ENCODE measurements at places on chromosomes 5 and 9. TPM values are rescaled to one million over a fixed set of nuclear protein-coding genes. Genes with fewer than 3 reads are reported as not detected.

The TEK gene
- 0.15 TPM for total RNA-seq

The PCDHGC4 gene
- total RNA-seq: 0.05 TPM

The EGFL7 gene
- 82.0 TPM for total RNA-seq

The OLFML2A gene
- total RNA-seq: 6.3 TPM

The ANKRD34B gene
- total RNA-seq: not detected

The NOP16 gene
- 67.1 TPM for total RNA-seq

The STK32A gene
- total RNA-seq: 1.2 TPM

The PCDHGA7 gene
- not detected for total RNA-seq

The CCNO gene
- total RNA-seq: 12.1 TPM

The LHX2 gene
- total RNA-seq: 10.2 TPM

GRCh38 chr5:150291388-150292385 lies 2.1 kb upstream of the CAMK2A start:
- no peak overlapping the region for H3K27ac ChIP-seq
- no peak overlapping the region for H3K4me3 ChIP-seq
- peaks cover 8% of the 10 kb centered on the region for H3K4me1 ChIP-seq

DNA sequence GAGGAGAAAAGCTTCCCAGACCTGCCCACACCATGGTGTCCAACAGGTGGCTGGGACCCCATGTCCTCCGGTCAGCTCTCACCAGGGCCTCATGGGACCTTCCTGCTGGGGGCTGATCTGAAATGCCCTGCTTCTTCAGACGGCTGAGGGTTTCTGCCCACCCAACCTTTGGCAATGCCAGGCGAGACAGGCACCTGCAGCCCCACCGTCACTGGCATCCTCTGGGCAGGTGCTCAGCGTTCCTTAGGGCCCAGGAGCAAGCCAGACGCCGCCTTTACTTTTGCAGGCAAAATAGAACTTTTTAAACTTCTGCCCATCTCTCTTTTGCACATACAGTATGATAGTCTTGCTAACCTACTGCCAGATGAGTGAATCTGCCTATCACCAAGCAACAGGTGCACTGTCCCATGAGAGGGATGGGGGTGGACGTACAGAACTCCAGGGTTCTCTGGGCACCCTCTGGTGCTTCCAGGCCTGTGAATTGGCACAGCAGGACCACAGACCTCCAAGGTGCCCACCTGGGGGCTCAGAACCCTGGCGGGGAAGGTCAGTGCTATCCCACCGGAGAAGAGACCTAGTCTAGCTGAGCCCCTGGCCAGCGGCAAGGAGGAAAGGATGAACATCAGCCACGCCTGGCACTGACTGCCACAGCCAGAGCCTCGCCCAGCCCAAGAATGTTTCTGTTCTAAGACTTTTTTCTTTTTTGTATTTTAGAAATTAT lies 7.5 kb downstream of the OBP2B start:
- DNase-seq: no peak
- no peak overlapping the region for H3K4me3 ChIP-seq
- H3K36me3 ChIP-seq: no peaks in the 10 kb centered on the region
- no peaks in the 10 kb centered on the region for H3K4me1 ChIP-seq
- H3K27ac ChIP-seq: no peak overlapping the region

DNA sequence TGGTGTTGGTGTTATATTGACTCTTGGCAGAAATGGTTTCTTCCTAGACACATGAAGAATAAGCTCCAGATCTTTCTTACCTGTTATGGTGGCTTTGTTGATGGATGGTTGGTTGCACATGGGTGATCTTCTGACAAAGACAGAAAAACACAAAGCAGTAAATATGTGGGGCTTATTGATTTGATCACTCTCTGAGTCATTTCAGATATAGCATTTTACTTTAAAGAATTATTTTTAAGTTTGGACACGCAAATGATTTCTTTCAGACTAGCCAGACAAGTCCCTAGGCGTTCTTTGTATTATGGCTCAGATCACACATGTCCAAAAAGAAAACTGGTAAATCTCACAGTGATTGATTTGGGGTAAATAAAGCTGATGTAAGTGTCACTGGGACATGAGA lies 597.6 kb downstream of the RAB3C start:
- no peak overlapping the region for H3K27ac ChIP-seq
- no peaks in the 10 kb centered on the region for H3K4me1 ChIP-seq
- H3K27me3 ChIP-seq: peaks cover 25% of the 10 kb centered on the region
- H3K4me3 ChIP-seq: no peak overlapping the region
- H3K36me3 ChIP-seq: no peaks in the 10 kb centered on the region

- H3K27ac ChIP-seq: no peak overlapping the region
- H3K36me3 ChIP-seq: no peaks in the 10 kb centered on the region
- H3K4me1 ChIP-seq: no peaks in the 10 kb centered on the region
- H3K27me3 ChIP-seq: no peaks in the 10 kb centered on the region
Observed at GRCh38 chr5:84869675-84870074, 485.0 kb upstream of the EDIL3 start.

DNA sequence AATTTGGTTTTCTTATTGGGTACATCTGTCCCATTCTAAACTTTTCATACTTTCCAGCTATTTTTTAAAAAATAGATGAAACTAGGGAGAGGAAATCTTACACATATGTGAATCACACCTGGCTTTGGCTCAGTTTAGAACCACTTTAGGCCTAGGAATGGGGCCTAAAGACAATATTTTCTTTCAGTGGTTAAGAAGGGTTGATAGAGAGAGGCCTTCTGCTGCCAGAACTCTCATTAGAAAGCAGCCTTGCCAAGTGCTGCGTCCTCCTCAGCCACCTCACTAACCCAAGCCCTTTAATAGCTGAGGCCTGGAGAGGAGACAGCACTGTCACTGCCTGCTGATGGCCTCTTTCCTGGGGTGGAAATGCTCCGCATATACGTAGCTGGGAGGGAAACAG lies 167.5 kb downstream of the SAXO1 start:
- no peak overlapping the region for H3K4me3 ChIP-seq
- no peaks in the 10 kb centered on the region for H3K36me3 ChIP-seq
- no peak overlapping the region for H3K27ac ChIP-seq

GRCh38 chr5:66894480-66895240 lies 298.5 kb downstream of the MAST4 start:
- no peaks in the 10 kb centered on the region for H3K36me3 ChIP-seq
- no peaks in the 10 kb centered on the region for H3K4me1 ChIP-seq
- DNase-seq: no peak
- H3K27me3 ChIP-seq: peaks cover 47% of the 10 kb centered on the region
- no peak overlapping the region for H3K27ac ChIP-seq
- no peak overlapping the region for H3K4me3 ChIP-seq

DNA sequence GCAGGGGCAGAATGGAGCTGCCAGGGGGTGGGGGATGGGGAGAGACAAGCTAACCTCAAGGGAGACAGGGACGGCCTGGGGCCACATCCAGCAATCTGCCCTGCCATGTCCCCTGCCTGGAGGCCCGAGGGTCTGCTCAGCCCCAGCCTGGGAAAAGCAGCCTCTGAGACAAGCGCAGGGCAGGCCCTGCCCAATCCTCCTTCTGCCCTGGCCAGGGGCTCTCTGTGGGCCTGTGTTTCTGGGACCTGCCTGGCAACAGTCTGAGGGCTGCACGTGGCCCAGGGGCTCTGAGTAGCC lies 13.9 kb upstream of the QSOX2 start:
- no peaks in the 10 kb centered on the region for H3K36me3 ChIP-seq
- H3K4me1 ChIP-seq: peaks cover 21% of the 10 kb centered on the region
- H3K4me3 ChIP-seq: no peak overlapping the region
- H3K27ac ChIP-seq: no peak overlapping the region
- DNase-seq: no peak
- no peaks in the 10 kb centered on the region for H3K27me3 ChIP-seq

GRCh38 chr5:159049844-159050315 lies 49.8 kb downstream of the EBF1 start:
- DNase-seq: no peak
- H3K27ac ChIP-seq: no peak overlapping the region
- H3K27me3 ChIP-seq: peaks cover 78% of the 10 kb centered on the region
- no peak overlapping the region for H3K4me3 ChIP-seq
- H3K36me3 ChIP-seq: no peaks in the 10 kb centered on the region

DNA sequence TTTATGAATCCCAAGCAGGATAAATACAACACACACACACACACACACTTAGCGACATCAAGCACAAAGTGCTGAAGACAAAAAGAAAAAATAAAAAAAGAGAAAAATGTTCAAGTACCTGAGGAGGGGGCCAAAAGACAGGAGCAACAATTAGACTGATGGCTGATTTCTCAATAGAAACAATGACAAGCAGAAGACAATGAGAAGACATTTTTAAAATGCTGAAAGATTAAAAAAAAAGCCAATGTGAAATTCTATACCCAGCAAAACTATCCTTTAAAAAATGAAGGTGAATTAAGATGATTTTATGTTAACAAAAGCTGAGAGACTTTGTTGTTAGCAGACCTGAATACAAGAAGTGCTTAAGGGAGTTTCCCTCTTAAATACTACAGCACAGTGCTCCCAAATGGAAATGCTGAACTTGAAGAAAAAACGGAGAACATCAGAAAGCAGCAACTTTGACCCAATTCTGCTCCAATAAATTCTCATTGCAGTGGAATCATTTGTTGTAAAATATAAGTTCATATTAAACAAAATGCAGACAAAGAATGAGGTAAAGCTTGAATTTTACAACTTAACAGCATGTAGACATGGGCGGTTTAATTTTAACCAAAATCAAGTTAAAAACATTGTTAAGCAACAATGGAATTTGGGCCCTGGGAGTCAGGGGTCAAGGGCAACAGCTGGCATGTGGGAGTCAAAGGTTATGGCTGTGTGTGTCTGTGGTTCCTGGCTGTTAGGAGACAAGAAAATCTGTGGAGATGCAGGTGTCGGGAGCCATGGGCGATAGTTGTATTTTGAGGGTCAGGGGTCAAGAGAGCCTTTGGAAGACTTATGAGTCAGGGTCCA lies 776 bp upstream of the RANBP17 start:
- no peak for DNase-seq
- no peaks in the 10 kb centered on the region for H3K27me3 ChIP-seq
- peak overlapping the region; percentile 16 for H3K27ac ChIP-seq
- peak overlapping the region; percentile 3 for H3K4me3 ChIP-seq
- H3K4me1 ChIP-seq: 0 out of 2 replicates have a peak, but pooled peaks cover 3% of the 10 kb centered on the region
- H3K36me3 ChIP-seq: no peaks in the 10 kb centered on the region

GRCh38 chr5:127355337-127355736 lies 64.7 kb downstream of the MEGF10 start:
- H3K27ac ChIP-seq: no peak overlapping the region
- no peaks in the 10 kb centered on the region for H3K36me3 ChIP-seq
- H3K27me3 ChIP-seq: no peaks in the 10 kb centered on the region
- DNase-seq: no peak
- H3K4me1 ChIP-seq: no peaks in the 10 kb centered on the region

GRCh38 chr9:73009649-73010288 lies 56.9 kb upstream of the ALDH1A1 start:
- H3K27ac ChIP-seq: no peak overlapping the region
- no peak for DNase-seq
- no peaks in the 10 kb centered on the region for H3K4me1 ChIP-seq
- no peaks in the 10 kb centered on the region for H3K27me3 ChIP-seq

DNA sequence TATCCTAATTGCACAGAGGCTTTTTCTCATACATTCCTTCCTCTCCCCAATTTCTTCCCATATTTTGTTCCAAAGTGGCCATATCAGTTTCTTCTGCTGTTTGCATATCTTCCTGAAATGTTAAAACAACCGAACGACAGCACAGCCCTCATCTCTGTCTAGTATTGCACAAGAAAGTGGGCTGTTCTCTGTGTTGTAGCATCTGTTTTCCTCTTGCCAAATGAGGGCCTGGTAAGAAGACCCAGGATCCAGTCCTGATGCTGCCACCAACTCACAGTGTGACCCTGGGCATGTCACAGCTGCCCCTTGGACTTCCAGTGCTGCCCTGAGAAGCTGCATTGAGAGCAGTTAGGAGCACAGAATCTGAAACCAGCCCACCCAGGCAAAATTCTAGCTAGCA lies 4.1 kb downstream of the SLC31A2 start:
- no peak for DNase-seq
- H3K4me3 ChIP-seq: no peak overlapping the region
- H3K27ac ChIP-seq: no peak overlapping the region
- no peaks in the 10 kb centered on the region for H3K27me3 ChIP-seq

DNA sequence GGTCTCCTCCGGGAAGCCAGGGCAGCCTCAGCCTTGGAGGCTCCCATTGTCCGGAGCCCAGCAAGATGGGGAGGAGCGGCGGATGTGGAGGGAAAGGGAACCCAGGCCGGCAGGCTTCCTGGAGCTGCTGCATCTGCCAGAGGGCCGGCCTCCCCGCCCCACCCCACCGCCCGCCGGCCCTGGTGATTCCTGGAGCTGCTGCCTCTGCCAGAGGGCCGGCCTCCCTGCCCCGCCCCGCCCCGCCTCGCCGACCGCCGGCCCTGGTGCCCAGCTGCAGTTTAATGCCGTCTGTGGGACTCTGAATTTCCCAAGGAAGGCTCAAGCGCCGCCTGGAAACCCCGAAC lies 31.6 kb downstream of the EXD3 start:
- no peaks in the 10 kb centered on the region for H3K36me3 ChIP-seq
- H3K4me3 ChIP-seq: no peak overlapping the region
- no peak for DNase-seq
- no peaks in the 10 kb centered on the region for H3K27me3 ChIP-seq
- no peaks in the 10 kb centered on the region for H3K4me1 ChIP-seq

GRCh38 chr9:19492775-19493173 lies 84.0 kb downstream of the ACER2 start:
- peaks cover 23% of the 10 kb centered on the region for H3K27me3 ChIP-seq
- no peak overlapping the region for H3K27ac ChIP-seq
- no peak for DNase-seq
- no peak overlapping the region for H3K4me3 ChIP-seq
- no peaks in the 10 kb centered on the region for H3K36me3 ChIP-seq

- H3K4me3 ChIP-seq: no peak overlapping the region
- H3K27me3 ChIP-seq: no peaks in the 10 kb centered on the region
- DNase-seq: no peak
- H3K4me1 ChIP-seq: peaks cover 6% of the 10 kb centered on the region
Observed at GRCh38 chr9:806285-807156, 35.0 kb upstream of the DMRT1 start.

GRCh38 chr5:39670391-39670790 lies 245.6 kb upstream of the DAB2 start:
- no peak for DNase-seq
- H3K4me3 ChIP-seq: no peak overlapping the region
- no peaks in the 10 kb centered on the region for H3K4me1 ChIP-seq
- no peak overlapping the region for H3K27ac ChIP-seq
- H3K27me3 ChIP-seq: no peaks in the 10 kb centered on the region

DNA sequence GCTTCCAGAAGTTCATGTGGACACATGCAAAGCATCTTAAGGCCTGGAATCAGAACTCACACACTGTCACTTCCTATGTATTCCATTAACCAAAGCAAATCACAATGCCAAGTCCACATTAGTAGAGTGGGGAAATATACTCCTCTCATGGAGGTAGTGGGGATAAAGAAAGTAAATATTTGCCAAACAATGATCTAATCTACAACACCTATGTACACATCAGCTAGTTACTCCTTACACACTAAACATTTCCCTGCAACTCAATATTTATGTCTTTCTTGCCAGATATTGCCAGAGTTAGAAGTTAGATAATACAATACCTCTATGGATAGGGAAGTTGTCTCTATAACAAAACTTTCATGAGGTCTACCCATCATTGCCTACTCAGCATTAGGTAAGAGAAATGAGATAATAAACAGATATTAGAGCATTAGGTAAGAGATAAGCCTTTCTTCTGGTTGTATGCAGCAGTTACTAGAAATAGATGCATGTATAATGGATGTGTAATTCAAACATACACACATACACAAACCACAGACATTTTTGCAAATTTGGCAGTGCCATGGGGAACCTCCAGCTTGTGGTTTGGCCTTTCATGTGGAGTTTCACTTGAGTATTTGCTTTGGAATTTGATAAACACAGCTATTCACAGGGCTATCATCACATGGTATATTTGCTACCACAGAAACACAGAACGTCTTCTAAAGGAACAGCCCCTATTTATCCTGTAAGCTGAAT lies 196.5 kb downstream of the TLE1 start:
- no peak overlapping the region for H3K4me3 ChIP-seq
- no peaks in the 10 kb centered on the region for H3K36me3 ChIP-seq
- no peaks in the 10 kb centered on the region for H3K4me1 ChIP-seq
- no peaks in the 10 kb centered on the region for H3K27me3 ChIP-seq
- H3K27ac ChIP-seq: no peak overlapping the region
- DNase-seq: no peak

All from HCT116 (cell line).